ENCODE measurements at places on chromosomes 2 and 18. TPM values are rescaled to one million over a fixed set of nuclear protein-coding genes. Genes with fewer than 3 reads are reported as not detected.

- no peaks in the 10 kb centered on the region for H3K4me1 ChIP-seq
- no peak for DNase-seq
- H3K36me3 ChIP-seq: no peaks in the 10 kb centered on the region
These were observed 69.2 kb upstream of the EPHA4 start for GRCh38 chr2:221641181-221641871.

The EFR3B gene
- total RNA-seq: 0.23 TPM

DNA sequence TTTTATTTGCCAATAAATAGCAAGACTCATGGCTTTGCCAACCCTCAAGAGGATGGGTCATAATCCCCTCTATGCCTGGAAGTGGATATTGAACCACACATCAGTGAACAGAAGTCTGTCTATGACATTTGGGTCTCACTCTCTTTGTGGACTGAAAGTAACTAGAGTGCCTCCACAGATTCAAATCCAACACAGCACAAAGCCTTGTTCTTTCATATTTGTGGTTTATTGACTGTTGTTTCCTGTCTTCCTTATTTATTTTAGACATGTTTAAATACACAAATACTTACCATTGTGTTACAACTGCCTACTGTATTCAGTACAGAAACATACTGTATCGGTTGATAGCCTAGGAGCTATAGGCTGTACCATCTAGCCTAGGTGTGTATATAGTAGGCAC lies 121.9 kb downstream of the TSN start:
- no peak for DNase-seq
- no peak overlapping the region for H3K27ac ChIP-seq
- H3K4me1 ChIP-seq: no peaks in the 10 kb centered on the region
- H3K27me3 ChIP-seq: no peaks in the 10 kb centered on the region

- H3K27ac ChIP-seq: no peak overlapping the region
- peaks cover 4% of the 10 kb centered on the region for H3K4me1 ChIP-seq
- H3K4me3 ChIP-seq: no peak overlapping the region
- no peak for DNase-seq
These were observed 23.7 kb upstream of the DNAH6 start for GRCh38 chr2:84492571-84492970.

DNA sequence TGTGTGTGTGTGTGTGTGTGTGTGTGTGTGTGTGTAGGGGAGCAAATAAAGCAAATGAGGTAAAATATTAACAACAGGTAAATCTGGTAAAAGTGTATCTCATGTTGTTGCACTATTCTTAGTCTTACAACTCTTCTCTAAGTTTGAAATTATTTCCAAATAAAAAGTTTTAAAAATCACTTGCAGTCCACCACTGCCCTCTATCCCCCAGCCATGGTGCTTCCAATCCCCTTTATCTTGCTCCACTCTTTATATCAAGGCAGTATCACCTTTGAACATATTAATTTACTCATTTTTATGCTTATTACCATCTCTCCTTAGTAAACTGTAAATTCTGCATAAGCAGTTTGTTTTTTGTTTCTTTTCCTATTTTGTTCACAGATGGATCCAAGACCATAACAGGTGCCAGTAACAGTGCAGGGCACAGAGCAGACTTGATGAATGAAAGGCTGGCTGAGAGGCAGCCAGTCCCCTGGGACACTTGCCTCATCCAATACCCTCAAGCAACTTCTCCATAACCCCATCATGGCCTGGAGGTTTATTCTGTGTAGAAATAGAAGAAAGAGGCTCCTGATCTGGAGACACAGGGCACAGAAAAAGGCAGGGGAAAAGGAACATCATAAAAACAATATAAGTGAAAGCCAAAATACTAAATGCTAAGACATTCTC lies 67.6 kb downstream of the LDAH start:
- DNase-seq: no peak
- no peaks in the 10 kb centered on the region for H3K4me1 ChIP-seq
- no peaks in the 10 kb centered on the region for H3K27me3 ChIP-seq
- no peaks in the 10 kb centered on the region for H3K36me3 ChIP-seq
- H3K4me3 ChIP-seq: no peak overlapping the region
- H3K27ac ChIP-seq: no peak overlapping the region

GRCh38 chr2:199875400-199875799 lies 24.4 kb upstream of the FTCDNL1 start:
- no peaks in the 10 kb centered on the region for H3K36me3 ChIP-seq
- H3K27me3 ChIP-seq: no peaks in the 10 kb centered on the region
- no peak for DNase-seq
- H3K27ac ChIP-seq: no peak overlapping the region
- H3K4me1 ChIP-seq: no peaks in the 10 kb centered on the region
- no peak overlapping the region for H3K4me3 ChIP-seq
